ENCODE measurements at places on chromosomes 2 and 18.

DNA sequence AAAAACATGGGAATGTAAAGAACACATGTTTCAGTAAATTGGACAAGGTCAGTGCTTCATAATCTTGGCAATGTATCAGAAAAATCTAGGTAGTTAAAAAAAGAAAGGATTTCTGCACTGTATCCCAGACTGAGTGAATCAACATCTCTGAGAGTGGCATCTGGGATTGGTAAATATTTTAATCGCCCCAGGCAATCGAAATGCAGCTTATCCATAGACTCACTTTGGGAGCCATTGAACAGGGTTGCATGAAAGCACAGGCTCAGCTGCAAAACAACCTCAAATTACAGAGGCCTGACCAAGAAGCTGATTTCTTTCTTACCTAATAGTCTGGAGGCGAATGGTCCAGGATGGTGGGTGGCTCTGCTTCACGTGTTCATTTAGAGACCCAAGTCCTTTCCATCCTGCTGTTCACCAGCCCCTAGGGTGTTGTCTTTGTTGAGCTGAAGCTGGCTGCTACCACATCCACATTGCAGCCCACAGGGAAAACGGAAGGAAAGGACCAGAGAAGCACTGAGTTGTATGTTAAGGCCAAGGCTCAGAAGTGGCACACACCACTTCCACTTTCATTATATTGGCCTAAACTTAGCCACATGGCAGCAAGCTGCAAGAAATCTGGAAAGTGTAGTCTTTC, 59.0 kb downstream of the MOGAT1 start:
- H3K27me3 ChIP-seq = peaks cover 3% of the 10 kb centered on the region
- H3K4me3 ChIP-seq = no peak overlapping the region
- no peak for DNase-seq
- no peaks in the 10 kb centered on the region for H3K36me3 ChIP-seq
- peaks cover 14% of the 10 kb centered on the region for H3K4me1 ChIP-seq

- H3K36me3 ChIP-seq = no peaks in the 10 kb centered on the region
- no peak overlapping the region for H3K27ac ChIP-seq
- no peaks in the 10 kb centered on the region for H3K27me3 ChIP-seq
- no peak overlapping the region for H3K4me3 ChIP-seq
Measured at GRCh38 chr2:62740221-62740620, 34.7 kb downstream of the EHBP1 start.

DNA sequence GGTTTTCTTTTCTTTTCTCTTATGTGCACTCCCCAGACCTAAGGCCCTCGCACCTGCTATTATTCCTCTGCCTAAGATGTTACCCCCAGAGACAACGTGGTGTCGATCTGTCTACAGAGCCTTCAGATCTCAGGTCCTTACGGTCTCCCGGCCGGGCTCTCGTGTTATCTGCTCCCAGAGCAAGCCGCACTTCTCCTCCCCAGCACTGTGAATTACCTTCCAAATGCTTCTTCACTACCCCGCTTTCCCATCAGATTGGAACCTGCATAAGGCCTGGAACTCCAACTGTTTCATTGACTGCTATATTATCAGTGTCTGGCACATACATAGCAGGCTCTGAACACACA, 71.2 kb upstream of the ODC1 start:
- no peak overlapping the region for H3K4me3 ChIP-seq
- DNase-seq = no peak
- H3K27me3 ChIP-seq = no peaks in the 10 kb centered on the region
- no peak overlapping the region for H3K27ac ChIP-seq
- H3K36me3 ChIP-seq = peaks cover 5% of the 10 kb centered on the region
- peaks cover 22% of the 10 kb centered on the region for H3K4me1 ChIP-seq

DNA sequence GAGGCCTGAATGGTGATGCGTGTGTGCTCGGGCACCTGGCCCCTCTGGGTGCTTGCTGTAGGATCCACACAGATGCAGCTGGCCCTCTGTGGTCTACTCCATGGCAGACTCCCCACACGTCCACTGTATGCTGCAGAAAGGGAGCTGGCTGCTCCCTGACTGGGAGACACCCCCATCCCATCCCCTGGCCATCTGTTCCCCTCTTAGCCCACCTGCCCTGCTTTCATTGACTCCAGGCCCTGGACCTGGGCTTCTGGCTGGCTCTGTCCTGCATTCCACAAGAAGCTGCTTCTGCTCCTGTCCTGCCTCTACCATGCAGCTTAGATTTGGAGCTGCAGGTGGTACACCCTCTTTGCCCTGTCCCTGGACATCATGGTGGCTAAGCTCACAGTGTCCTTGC, 80.1 kb downstream of the FHOD3 start:
- no peak overlapping the region for H3K27ac ChIP-seq
- peaks cover 4% of the 10 kb centered on the region for H3K27me3 ChIP-seq
- peak overlapping the region; percentile 39 for H3K4me3 ChIP-seq
- H3K36me3 ChIP-seq = peaks cover 6% of the 10 kb centered on the region
- peaks cover 78% of the 10 kb centered on the region for H3K4me1 ChIP-seq
- no peak for DNase-seq

- no peak overlapping the region for H3K4me3 ChIP-seq
- no peak for DNase-seq
- no peak overlapping the region for H3K27ac ChIP-seq
- H3K4me1 ChIP-seq = peaks cover 25% of the 10 kb centered on the region
- peaks cover 43% of the 10 kb centered on the region for H3K36me3 ChIP-seq
Measured at GRCh38 chr18:44799907-44800421, 119.3 kb downstream of the SETBP1 start.

GRCh38 chr18:73646772-73647171, 500.9 kb downstream of the FBXO15 start:
- H3K4me3 ChIP-seq = no peak overlapping the region
- no peak overlapping the region for H3K27ac ChIP-seq
- no peaks in the 10 kb centered on the region for H3K36me3 ChIP-seq
- peaks cover 6% of the 10 kb centered on the region for H3K4me1 ChIP-seq
- no peak for DNase-seq

DNA sequence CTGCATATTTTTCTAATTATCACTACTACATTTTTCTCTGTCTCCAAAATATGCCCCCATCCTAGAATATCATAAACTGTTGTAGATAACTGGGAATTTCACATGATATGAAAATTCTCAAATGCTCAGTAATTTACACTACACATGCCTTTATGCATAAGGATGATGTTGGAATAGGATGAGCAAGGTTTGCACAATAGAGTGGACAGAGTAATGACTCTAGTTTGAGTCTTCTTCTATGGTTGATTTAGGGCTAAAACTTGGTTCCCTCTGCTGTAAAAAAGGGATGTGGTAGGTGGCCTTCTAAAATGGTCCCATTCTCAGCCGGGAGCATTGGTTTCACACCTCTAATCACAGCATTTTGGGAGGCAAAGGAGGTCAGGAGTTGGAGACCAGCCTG, 129.9 kb downstream of the BCL11A start:
- H3K4me3 ChIP-seq = no peak overlapping the region
- no peaks in the 10 kb centered on the region for H3K36me3 ChIP-seq

GRCh38 chr2:46091961-46092667, 205.1 kb upstream of the EPAS1 start:
- DNase-seq = no peak
- no peak overlapping the region for H3K4me3 ChIP-seq
- H3K27me3 ChIP-seq = peaks cover 11% of the 10 kb centered on the region
- H3K4me1 ChIP-seq = peaks cover 5% of the 10 kb centered on the region
- peaks cover 14% of the 10 kb centered on the region for H3K36me3 ChIP-seq
- no peak overlapping the region for H3K27ac ChIP-seq

- no peaks in the 10 kb centered on the region for H3K4me1 ChIP-seq
- DNase-seq = no peak
- no peaks in the 10 kb centered on the region for H3K36me3 ChIP-seq
- no peak overlapping the region for H3K27ac ChIP-seq
- H3K27me3 ChIP-seq = no peaks in the 10 kb centered on the region
Measured at GRCh38 chr18:72181241-72181764, 362.8 kb downstream of the CBLN2 start.

DNA sequence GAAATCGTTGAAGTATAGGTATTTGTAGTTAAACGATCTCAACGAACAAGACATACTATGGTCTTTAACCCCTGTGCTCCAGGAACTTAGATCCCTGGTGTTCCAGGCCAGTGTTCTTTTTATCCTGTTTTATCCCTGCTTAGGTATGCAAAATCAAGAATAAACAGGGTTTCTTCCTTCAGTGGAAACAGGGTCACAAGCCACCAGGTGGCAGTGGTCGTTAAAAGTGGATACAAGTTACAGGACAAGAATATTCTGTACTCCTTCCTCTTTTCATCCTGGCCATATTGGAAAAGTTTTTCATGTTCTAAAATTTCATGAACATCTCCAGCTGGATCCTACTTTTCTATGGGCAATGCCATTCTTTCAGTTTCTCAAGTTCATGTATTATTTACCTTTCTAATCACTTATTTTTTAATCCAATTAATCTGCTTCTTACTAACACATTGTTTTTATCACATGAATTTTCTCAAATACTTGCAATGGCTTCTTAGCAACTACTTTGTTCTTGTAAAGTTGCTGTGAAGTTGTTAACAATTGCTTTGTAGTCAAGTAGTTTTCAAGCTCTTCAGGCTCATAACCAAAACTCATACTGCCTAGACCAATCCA, 16.4 kb upstream of the HNMT start:
- no peaks in the 10 kb centered on the region for H3K36me3 ChIP-seq
- H3K4me3 ChIP-seq = no peak overlapping the region
- peak; percentile 59 for DNase-seq
- peaks cover 5% of the 10 kb centered on the region for H3K27me3 ChIP-seq
- no peak overlapping the region for H3K27ac ChIP-seq
- peaks cover 34% of the 10 kb centered on the region for H3K4me1 ChIP-seq

DNA sequence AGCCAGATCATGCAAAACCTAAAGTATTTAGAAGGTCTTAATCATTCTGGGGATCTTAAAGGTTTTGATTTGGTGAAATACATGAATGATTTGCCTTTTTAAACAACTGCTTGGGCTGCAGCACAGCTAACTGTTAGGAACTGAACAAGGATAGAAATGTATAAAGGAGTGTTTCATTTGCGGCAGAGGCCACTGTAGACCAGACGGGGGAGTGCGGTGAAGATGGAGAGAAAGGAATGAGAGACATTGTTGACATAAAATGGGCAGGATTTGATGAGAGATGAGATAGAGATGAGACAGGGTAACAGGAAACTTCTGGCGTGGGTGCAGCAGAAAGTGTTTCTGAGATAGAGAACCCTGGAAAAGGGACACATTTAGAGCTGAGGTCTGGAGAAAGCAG, 308.1 kb downstream of the TMX3 start:
- H3K27me3 ChIP-seq = no peaks in the 10 kb centered on the region
- no peaks in the 10 kb centered on the region for H3K4me1 ChIP-seq
- DNase-seq = no peak
- no peak overlapping the region for H3K4me3 ChIP-seq
- H3K36me3 ChIP-seq = no peaks in the 10 kb centered on the region
- no peak overlapping the region for H3K27ac ChIP-seq

DNA sequence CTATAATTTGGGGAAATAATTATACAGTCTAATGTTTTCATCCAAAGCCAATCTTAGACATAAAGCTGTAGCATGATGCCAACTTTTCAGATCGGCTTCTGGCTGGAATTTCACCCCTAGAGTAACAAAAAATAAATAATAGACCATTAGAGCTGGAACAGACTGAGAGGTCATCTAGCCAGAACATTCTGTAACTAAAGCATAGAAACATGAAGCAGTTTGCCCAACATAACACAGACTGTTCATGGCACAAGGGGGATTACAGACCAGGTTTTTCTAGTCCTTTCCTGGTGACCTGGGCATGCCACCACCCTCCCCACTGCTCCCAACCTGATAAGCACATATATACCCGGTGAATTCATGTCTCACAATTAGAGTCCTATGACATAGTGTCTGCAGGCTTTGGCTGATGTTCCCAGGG, 116.4 kb upstream of the PPP1CB start:
- H3K4me3 ChIP-seq = no peak overlapping the region
- peaks cover 11% of the 10 kb centered on the region for H3K27me3 ChIP-seq
- no peak for DNase-seq
- H3K27ac ChIP-seq = no peak overlapping the region
- no peaks in the 10 kb centered on the region for H3K36me3 ChIP-seq
- peaks cover 78% of the 10 kb centered on the region for H3K4me1 ChIP-seq

- peaks cover 11% of the 10 kb centered on the region for H3K4me1 ChIP-seq
- H3K4me3 ChIP-seq = no peak overlapping the region
- no peak for DNase-seq
- no peaks in the 10 kb centered on the region for H3K36me3 ChIP-seq
Measured at GRCh38 chr2:179751163-179751809, 110.1 kb downstream of the ZNF385B start.

GRCh38 chr2:180664507-180664906, 315.9 kb upstream of the UBE2E3 start:
- peaks cover 5% of the 10 kb centered on the region for H3K27me3 ChIP-seq
- no peaks in the 10 kb centered on the region for H3K36me3 ChIP-seq
- no peak overlapping the region for H3K4me3 ChIP-seq
- no peak for DNase-seq

GRCh38 chr2:232876161-232876977, 6.3 kb downstream of the SNORC start:
- H3K36me3 ChIP-seq = no peaks in the 10 kb centered on the region
- H3K27me3 ChIP-seq = peaks cover 37% of the 10 kb centered on the region
- H3K27ac ChIP-seq = no peak overlapping the region
- peak; percentile 70 for DNase-seq
- H3K4me1 ChIP-seq = peaks cover 31% of the 10 kb centered on the region

DNA sequence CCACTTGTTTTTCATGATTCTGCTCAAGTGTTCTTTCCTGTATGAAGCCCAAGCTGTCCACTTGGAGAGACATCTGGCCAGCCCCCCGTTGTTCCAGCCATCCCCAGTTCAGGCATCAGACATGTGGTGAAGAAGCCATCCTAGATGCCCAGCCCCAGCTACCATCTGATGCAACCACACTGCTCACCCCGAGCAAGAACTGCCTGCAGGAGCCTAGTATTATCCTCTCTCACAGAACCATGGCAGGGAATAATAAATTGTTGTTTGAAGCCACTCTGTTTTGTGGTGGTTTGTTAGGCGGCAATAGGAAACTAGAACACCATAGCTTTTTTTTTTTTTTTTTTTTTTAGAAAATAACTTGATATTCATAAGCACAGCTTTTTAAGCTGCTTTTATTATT, 19.5 kb upstream of the DARS1 start:
- H3K4me3 ChIP-seq = no peak overlapping the region
- H3K27me3 ChIP-seq = peaks cover 6% of the 10 kb centered on the region
- peaks cover 16% of the 10 kb centered on the region for H3K36me3 ChIP-seq
- H3K4me1 ChIP-seq = peaks cover 54% of the 10 kb centered on the region

DNA sequence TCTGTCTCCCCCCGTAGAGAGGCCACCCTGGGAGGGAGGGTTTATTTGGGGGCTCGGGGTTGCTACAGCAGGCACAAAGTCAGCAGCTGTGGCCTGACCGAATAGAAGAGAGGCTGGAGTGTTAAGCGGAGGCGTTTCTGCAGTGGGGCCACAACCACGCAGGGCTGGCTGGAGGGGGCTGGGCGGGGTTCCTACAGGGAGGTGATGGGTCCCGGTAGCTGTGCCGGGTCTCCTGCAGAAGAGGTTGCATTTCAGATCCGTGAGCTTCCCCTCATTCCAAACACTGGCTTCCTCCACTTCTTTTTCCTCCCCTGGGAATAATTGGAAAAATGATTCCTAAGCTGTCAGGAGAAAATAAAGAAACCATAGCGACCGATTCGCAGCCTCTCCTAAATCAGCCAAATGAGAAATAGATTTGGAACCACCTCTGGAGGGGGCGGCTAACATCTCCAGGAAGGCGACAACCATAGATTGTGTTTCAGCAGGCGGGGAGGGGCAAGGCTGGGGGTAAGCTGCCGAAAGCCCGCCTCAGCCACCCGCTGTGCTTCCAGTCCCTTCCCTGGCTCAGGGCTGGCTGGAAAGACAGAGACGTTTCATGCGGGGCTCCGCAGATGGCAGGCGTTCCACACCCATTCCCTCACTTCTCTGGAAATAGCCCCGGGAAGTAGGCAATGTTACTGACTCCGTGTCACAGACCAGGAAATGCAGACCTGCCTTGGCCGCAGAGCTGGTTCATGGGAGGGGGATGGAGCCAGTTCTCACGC, 85.6 kb upstream of the TAF1B start:
- peaks cover 91% of the 10 kb centered on the region for H3K4me1 ChIP-seq
- H3K36me3 ChIP-seq = no peaks in the 10 kb centered on the region
- peak overlapping the region; percentile 52 for H3K27ac ChIP-seq
- peaks cover 6% of the 10 kb centered on the region for H3K27me3 ChIP-seq
